Neural progenitor cell (in vitro differentiated cells): ENCODE measurements at places on chromosomes 6 and 20.

GRCh38 chr6:50819466-50819903 lies 814 bp downstream of the TFAP2B start:
- peak; percentile 77 for DNase-seq

- DNase-seq: no peak
Measured at GRCh38 chr6:126664271-126664670, 324.4 kb downstream of the CENPW start.

DNA sequence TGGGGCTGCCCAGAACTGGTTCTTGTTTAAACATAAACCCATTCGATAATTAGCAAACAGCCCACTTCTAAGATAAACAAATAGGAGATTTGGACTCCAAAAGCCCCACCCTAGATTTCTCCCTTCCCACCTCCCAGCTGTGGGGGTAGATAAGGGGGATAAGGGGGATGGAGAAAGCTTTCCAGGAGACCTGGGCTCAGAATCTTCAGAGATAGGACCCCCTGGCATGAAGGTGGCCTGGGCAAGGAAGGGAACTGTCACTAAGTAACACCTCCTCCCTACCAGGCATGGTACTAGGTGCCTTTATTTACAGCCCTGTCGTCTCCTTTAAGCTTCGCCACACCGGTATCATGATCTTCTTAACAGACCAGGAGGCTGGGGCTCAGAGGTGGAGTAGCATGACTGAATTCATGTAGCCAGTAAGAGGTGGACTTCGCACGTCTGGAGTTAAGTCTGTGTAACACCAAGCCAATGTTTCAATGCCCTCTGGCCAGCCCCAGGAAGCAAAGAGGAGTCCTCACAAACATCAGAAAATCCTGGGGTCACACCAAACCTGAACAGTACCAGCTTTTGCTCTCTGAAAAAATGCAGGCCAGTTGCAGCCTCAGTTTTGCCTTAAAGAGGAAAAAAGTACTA lies 4.6 kb downstream of the SDC4 start:
- no peak for DNase-seq

DNA sequence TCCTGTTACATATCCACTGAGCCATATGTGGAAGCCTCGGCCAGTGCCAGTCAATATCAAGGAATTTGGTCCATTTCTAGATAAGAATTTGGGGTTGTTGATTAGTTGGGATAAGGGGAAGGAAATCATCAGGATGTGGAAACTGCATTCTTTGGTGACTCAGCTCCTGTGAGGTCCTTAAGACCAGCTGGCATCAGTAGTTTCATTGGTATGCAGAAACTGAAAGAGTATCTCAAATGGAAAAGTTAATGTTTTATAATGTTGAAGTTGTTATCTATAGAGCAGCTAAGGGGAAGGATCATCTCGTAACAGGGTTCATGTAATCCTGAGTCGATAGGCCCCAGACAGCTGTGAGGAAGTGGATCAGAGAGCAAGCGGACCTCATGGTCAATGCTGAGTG lies 87.9 kb upstream of the PRND start:
- no peak for DNase-seq

DNA sequence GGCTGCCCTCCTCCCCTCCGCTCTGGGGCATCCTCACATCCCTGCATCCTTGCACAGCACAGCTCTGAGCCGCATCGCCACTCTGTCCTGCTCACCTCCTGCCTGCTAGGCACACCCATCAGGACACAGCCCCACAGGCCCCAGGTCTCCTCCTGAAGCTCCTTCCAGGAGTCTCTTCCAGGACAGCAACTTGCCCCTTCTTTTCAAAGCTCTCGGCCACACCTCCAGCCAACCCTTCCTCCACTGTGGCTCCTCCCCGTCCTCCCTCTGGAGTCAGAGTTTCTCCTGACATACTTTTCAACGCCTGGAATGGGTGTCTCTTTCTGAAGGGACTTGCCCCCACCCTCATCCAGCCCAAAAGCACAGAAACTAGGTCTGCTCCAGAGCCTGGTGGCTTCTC lies 77.3 kb downstream of the SLC23A2 start:
- no peak for DNase-seq

DNA sequence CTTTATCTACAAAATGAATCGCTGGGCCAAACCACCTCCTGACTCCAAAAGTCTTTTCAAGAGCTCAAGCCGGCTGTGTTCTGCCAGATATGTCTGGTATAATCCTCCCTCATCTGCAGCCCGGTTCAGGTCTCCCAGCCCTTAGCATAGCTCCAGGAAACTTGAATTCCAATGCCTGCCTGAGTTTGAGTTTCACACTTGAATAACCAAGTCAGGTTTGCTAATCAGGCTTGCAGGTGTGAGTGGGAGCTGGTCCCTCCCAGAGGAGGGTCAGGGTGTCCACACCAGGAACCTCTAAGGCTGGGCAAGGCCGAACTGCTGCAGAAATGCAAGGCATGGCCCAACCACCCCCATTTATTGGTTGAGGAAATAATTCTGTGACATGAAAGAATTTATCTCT lies 96.6 kb downstream of the TMEM242 start:
- no peak for DNase-seq

- peak; percentile 62 for DNase-seq
Measured at GRCh38 chr6:36615018-36615761, 21.0 kb downstream of the SRSF3 start.

DNA sequence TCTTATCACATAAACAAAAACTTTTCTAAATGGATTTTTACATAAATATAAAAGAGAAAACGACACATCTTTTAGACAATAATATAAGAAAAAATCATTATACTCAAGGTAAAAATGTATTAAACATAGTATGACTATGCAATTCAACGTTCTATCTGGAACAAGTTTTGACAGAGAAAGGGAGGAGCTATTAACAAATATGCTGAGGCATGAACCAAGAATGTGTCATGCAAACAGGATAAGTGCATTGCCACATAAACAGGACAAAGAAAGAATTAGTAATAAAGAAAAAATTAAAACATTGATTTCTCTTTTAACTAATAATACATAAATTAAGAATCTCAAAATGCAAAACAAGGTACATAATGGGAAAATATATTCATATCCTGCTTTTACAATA lies 1353.4 kb upstream of the GJE1 start:
- DNase-seq: no peak

DNA sequence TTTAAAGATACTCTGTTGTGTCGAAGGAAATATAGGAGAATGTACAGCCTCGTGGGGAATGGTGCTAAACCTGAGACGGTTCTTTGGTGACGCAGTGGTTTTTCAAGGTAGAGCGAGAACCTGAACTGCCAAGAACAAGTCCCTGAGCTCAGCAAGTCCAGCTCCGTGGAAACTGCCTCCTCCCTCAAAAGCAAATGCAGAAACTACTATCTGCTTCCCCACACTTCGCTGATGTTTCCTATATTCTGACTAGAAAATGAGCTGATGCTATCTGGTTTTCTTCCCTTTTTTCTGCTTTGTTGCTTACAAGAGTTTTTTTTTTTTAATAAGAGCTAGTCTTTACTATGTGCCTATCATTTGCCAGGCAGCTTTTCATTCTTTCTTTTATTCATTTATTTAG lies 85.3 kb upstream of the LY86 start:
- DNase-seq: no peak

DNA sequence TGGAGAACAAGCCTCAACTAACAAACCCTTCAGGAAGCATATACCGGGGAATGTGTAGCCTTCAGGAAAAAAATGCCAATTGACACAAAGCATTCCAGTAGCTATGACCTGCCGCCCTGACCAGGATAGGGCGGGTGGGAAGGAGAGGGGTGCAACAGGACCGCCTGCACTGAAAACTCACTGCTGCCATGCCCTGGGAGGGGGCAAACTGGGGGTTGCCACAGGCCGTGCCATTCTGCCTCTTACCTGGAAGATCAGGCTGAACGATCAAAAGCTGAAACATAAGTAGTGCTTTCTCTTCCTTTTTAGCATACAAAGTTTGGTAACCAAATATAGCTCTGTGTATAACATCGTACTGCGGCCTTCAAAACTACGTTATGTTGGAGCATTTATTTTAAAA lies 21.7 kb downstream of the NR2E1 start:
- no peak for DNase-seq

- DNase-seq: no peak
Measured at GRCh38 chr6:133768656-133769295, 120.1 kb upstream of the TCF21 start.

DNA sequence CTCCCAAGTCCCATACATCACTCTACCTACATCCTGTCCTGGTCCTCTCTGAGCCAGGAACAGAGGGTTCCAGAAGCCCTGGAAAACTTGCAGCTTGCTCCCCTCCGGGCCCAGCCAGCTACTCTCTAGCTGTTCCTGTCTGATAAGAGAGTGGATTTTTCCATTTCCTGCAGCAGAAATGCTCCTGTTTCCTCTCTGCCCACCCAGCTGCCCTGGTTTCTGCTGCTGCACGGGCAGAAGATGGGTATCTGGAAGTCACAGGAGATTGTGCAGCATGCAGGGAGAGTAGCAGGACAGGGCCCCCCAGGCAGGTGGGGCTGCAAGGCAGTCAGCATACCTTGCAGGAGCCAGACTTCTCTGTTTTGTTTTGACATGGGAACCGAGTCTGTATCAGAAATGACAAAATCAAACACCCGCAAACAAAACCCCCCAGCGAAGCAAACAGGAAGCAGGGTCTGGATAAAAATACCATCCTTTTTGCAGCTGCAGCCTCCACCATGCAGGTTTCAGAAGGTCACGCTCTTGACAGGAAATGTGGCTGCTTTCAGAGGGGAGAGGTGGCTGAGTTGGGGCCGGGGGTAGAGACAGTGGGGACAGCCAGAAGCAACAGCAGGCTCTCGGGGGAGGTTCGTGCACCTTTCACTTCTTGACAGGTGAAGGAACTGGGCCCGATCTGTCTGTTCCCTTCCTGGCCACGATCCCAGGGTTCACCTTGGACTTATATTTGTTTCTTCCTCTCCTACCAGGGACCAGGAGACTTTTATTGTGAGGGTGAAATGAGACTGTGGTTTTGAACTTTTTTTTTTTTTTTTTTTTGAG lies 50.8 kb upstream of the FAM83D start:
- DNase-seq: no peak

- DNase-seq: peak; percentile 37
Measured at GRCh38 chr6:152952866-152953509, 29.9 kb downstream of the FBXO5 start.

- no peak for DNase-seq
Measured at GRCh38 chr6:43976706-43977403, 150.4 kb downstream of the MRPL14 start.

DNA sequence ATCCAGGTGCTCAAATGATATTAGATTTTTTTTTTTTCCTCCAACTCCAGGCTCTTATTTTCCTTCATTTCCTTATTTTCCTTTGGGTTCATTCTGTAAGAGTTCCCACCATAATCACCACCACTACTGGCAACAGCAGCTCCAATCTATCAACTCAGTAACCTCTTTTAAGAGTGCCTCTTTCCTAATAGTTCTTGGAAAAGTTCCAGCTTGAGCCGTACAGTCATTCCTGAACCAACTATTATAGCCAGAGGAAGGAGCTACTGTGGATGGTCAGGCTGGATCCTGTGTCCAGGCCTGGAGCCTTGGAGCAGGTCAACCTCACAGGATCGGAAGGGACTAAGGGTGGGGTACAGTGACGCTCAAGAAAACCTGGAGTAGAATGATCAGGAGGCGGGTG lies 4.2 kb upstream of the ANGPT4 start:
- no peak for DNase-seq

DNA sequence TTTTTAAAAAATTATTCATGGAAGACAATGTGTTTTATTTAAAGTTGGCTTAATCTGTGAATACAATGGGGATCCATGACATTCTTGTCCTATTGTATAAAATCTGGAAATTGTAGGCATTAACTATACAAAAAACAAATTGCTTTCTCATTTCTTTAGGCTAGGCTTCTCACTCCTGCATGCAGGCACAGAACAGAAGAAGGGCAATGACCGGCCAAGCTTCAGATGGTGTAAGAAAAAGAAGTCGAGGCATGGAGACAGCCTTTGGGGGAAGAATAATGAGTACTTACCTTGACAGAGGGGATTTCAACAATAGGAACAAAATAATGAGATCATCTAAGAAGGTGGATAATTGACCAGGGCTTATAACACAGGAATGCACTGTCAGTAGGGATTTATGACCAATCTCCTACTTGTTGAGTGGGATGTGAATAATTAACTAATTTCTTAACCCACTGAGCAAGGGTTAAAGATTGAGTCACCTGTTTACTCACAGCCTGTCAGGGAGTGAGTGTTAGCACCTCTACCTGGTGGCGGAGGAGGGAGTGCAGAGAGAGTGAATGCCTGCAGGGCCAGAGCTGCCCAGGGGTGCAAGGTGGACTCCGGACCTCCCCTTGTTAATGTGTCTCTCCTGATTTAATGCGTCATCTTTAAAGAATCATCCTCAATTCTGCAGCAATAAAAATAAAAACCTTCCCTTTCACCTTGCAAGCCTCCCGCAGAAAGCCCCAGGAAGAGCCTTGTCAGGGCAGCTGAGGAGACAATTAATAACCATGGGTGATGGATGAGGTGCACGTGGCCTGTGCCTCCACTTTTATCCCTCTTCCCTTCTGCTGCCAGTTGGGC lies 3.9 kb downstream of the SLC22A2 start:
- no peak for DNase-seq

DNA sequence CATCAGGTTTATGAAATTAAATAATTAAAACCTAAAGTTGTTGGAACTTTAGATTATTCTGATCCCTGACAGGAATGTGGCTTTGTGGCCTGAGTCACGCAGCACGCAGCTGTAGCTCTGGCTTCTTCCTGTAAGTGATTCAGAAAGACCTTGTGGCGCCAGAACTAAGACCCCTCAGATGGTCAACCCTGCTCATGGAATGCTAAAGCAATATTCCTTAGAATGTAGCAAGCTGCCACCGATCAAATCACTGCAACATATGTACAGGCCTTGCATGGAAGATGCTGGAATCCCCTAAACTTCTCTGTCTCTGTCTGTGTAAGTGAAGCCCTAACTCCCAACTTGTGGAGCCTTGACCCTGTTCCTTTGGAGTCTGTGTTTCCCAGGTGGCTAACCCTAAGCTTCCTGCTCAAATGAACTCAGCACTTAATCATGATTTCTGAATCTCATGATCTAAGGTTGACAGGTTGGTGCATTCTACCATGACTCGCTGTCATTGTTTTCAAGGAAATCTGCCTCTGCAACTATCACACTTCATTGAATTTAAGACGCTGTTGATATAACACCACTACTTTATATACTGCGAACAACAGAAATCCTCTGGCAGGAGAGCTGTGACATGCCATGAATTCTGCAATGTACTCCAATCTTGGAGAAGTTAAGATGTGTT lies 111.2 kb upstream of the CST7 start:
- DNase-seq: no peak

DNA sequence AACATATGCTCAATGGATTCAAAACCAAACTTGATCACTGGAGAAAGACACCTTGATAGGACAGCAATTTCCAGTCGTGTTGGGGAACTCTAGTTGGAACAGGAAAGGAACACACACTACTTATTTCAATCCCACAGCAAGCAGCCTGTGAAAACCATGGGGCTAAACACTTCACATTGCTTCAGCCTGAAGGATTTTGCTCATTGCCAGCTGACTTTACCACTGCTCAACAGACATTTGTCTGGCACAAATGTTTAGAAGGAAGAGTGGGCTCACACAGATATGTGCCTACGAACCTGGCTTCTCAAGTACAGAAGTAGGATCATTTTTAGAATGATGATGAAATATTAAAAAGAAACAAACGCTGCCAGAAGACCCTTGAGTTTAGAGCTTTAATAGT lies 598.1 kb downstream of the PHF3 start:
- DNase-seq: peak; percentile 16

- no peak for DNase-seq
Measured at GRCh38 chr6:143536461-143536865, 24.9 kb upstream of the FUCA2 start.

GRCh38 chr6:148170286-148170685 lies 172.4 kb upstream of the SASH1 start:
- no peak for DNase-seq
